ENCODE measurements at places on chromosomes 11 and 22. TPM values are rescaled to one million over a fixed set of nuclear protein-coding genes. Genes with fewer than 3 reads are reported as not detected.

DNA sequence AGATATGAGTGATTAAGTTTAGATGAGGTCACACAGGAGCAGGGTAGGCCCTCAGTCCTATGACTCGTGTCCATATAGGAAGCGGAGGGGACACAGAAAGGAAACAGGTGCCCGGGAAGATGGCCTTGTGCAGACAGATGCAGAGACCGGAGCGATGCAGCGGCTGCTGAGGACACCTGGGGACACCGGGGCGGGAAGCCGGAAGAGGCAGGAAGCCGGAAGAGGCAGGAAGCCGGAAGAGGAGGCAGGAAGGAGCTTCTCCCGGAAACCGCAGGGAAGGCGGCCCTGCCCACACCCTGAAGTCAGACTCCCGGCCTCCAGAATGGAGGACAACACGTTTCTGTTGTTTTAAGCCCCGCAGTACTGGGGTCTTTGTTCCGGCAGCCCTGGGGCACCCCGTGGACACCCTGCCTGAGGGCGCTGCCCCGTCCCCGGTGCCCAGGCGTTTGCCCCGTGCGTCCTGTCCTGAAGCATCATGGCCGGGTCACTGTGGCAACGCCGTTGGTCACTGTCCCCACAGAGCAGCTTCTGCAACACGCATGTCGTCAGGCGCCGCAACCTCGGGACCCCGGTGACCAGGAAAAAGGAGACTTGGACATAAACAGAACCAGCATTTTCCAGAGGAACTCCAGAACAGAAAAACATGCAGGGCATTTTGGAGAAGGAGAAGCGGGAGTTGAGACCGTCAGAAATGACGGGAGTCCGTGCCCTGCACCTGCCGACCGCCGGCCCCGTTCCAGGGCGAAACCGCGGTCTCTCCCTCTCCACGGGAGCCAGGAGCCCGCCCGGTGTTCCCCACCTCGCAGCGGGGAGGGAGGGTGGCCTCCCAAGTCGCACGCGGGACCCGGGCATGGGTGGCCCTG lies 103.4 kb downstream of the BRD1 start:
- no peak overlapping the region for H3K4me3 ChIP-seq
- H3K4me1 ChIP-seq = no peaks in the 10 kb centered on the region
- no peak overlapping the region for H3K27ac ChIP-seq
- DNase-seq = no peak
- no peaks in the 10 kb centered on the region for H3K36me3 ChIP-seq
- peaks cover 67% of the 10 kb centered on the region for H3K27me3 ChIP-seq

GRCh38 chr22:45296628-45297297 lies 12.0 kb downstream of the UPK3A start:
- peaks cover 24% of the 10 kb centered on the region for H3K27me3 ChIP-seq
- no peaks in the 10 kb centered on the region for H3K4me1 ChIP-seq
- no peak overlapping the region for H3K27ac ChIP-seq
- no peak for DNase-seq

DNA sequence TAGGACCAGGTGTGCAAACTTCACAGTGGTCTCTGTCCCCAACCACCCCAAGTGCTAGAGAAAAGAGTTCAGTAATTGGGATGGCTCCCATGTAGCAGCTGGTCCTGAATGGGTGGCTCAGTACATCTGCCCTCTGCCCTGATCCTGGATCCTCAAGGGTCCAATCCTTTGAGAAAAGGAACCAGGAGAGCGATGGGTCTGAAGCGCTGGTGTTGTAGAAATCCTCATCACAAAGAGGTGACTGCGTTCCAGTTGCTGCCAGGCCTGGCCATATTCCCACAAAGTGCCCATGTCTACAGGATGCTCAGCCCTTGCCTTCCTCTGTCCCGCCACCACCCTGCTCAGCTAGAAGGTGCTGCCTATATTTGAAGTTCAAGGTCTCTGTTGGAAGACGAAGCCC lies 6.2 kb upstream of the C22orf39 start:
- H3K27ac ChIP-seq = no peak overlapping the region
- no peaks in the 10 kb centered on the region for H3K27me3 ChIP-seq
- peaks cover under 1% of the 10 kb centered on the region for H3K4me1 ChIP-seq
- peaks cover 17% of the 10 kb centered on the region for H3K36me3 ChIP-seq
- no peak overlapping the region for H3K4me3 ChIP-seq
- DNase-seq = no peak

DNA sequence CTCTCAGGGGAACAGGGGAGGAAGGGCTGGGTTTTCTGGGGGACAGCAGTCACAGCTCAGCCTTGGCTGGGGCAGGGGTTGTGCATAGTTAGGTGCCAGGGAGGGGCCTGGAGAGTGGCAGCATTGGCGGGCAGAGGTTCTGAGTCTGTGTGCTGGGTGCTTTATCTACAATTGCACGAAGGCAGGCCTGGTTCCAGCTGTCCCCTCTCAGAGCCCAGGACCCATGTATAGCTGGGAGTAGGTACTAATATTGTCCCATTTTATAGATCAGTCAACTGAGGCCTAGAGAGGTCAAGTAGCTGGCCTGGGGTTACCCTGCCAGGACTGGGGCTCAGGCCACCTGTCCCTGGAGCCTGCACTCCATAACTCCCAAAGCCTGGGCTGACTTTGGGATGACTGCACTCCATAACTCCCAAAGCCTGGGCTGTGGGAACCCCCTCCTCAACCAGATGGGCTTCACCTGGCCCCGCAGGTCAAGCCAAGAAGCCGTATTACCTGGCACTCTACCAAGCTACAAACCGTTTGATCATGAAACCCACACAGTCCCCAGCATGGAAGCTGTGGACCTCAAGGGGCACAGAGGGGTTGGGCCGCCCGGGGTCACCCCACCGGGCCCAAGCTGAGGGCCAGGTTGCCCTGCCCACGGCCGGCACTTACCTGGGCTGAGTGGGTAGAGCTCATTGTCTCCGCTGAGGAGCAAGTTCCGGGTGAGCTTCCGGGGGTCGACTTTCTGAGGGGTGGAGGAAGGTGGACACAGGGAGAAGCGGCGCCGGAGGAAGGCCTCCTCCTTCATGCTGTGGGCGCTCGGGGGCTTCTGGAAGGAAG lies 36.5 kb downstream of the OSBPL5 start:
- no peaks in the 10 kb centered on the region for H3K36me3 ChIP-seq
- H3K27ac ChIP-seq = no peak overlapping the region
- no peaks in the 10 kb centered on the region for H3K4me1 ChIP-seq
- H3K27me3 ChIP-seq = peaks cover 32% of the 10 kb centered on the region
- H3K4me3 ChIP-seq = no peak overlapping the region

DNA sequence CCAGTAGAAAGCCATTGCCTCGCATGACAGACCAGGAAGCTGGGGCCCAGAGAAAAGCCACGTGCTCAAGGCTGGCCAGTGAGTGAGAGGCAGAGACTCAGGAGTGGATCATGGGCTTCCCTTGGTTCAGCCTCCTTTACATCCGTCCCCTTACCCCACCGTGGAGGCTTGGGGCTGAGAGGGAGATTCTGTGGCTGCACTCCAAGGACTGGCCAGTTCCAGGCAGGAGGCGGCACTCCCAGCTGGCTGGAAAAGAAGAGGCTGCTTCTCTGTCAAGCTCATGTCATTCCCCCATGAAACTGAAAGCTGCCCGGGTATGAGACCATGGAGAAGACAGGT lies 6.6 kb upstream of the ASCL2 start:
- no peak overlapping the region for H3K4me3 ChIP-seq
- H3K27me3 ChIP-seq = peaks cover 75% of the 10 kb centered on the region
- H3K4me1 ChIP-seq = no peaks in the 10 kb centered on the region
- DNase-seq = no peak

DNA sequence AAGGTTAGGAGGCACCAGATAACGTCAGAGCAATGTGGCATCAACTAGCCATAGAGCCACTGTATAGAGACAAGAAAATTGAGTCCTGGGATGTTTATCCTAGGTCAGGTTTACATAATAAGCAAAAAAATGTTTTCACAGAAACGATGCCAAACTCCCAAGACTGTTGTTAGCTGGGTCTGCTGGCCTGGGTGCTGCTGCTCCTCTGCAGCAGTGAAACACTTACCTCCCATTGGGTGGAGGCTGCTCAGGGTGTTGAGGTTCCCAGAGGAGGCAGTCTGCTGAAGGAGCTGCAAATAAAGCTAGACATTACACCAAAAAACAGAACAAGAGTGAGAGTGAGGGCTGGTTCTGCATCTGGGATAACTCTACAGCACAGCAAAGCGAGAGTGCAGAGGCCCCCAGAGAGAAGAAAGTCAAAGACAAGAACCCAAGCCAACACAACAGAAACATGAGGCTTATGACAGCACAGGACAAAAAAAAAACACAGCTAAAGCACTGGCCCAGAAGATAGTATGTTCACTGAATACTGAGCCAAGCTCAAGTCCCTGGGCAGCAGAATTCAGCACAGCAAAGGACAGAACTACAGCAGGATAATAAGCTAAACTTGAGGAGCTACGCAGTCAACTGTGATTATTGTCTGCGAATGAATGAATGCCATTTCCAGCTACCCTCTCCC lies 29.9 kb upstream of the RAPSN start:
- H3K27ac ChIP-seq = no peak overlapping the region
- H3K27me3 ChIP-seq = no peaks in the 10 kb centered on the region
- peaks cover 2% of the 10 kb centered on the region for H3K4me1 ChIP-seq
- H3K4me3 ChIP-seq = no peak overlapping the region
- no peak for DNase-seq
- H3K36me3 ChIP-seq = peaks cover 33% of the 10 kb centered on the region

DNA sequence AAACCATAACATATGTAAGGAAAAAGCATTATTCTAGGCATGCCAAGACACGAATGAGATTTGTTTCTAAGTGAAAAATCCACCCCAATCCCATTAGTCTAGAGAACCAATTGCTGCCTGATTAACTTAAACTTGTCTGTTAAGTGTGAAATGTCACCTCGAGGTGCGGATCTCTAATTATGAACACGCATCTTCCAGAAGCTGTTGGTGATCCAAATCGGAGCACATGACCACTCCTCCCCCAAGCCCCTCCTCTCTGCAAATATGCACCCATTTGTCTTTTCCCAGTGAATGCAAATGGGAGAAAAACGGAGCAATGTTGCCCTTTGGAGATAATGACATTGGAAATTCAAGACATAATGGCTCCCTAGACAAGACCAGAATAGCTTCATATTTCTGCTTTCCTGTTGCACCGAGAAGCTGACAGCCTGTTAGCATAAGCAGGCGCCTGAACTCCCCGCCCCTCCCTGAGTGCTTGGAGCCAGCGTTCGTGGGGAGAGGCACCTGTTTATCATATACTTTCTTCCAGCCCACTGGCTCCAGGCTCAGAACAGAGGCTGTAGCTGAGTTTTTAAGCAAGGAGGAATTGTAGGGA lies 6.0 kb upstream of the FXYD6 start:
- H3K36me3 ChIP-seq = no peaks in the 10 kb centered on the region
- H3K4me3 ChIP-seq = no peak overlapping the region
- H3K4me1 ChIP-seq = peaks cover 10% of the 10 kb centered on the region

- no peak overlapping the region for H3K4me3 ChIP-seq
- H3K27me3 ChIP-seq = peaks cover 4% of the 10 kb centered on the region
- no peak for DNase-seq
- H3K27ac ChIP-seq = no peak overlapping the region
- H3K36me3 ChIP-seq = no peaks in the 10 kb centered on the region
Observed at GRCh38 chr11:125514336-125515101, 18.5 kb upstream of the FEZ1 start.

DNA sequence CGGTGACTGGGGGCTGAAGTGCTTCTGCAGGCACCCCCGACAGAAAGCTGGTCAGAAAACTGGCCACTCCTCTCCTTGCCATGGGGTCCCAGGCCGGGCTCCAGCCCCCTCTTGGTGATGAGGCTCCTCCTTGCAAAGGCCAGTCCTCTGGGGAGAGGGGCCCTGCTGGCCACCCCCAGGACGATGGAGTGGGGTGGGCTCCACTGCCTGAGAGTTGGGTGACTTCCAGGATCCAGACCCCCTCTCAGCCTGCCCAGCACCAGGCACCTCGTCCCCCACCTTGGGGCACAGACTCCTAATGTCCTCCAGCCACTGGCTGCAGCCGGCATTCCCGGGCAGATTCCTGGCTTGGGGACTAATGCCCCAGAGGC lies 441 bp upstream of the RPS6KA4 start:
- H3K27ac ChIP-seq = no peak overlapping the region
- peaks cover 5% of the 10 kb centered on the region for H3K4me1 ChIP-seq
- H3K36me3 ChIP-seq = peaks cover 7% of the 10 kb centered on the region
- H3K27me3 ChIP-seq = peaks cover 3% of the 10 kb centered on the region
- no peak for DNase-seq

GRCh38 chr11:121889186-121889585 lies 226.8 kb downstream of the BLID start:
- no peak overlapping the region for H3K27ac ChIP-seq
- H3K36me3 ChIP-seq = no peaks in the 10 kb centered on the region
- no peak for DNase-seq

DNA sequence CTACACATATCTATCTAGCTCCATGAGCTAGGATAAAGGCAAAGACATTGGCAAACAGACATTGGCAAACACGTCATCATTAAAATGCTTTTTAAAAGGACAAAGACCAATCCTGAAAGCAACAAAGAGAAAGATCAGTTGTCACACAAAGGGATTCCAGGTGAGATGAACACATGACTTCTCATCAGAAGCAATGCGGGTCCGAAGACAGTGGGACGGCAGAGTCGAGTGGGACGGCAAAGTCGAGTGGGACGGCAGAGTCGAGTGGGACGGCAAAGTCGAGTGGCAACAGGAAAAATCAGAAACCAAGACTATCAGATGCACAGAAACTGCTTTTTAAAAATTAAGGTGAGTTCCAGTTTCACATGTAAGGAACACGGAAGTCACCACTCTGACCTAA lies 609.5 kb downstream of the BRD1 start:
- peaks cover 19% of the 10 kb centered on the region for H3K27me3 ChIP-seq
- H3K27ac ChIP-seq = no peak overlapping the region
- no peak for DNase-seq

DNA sequence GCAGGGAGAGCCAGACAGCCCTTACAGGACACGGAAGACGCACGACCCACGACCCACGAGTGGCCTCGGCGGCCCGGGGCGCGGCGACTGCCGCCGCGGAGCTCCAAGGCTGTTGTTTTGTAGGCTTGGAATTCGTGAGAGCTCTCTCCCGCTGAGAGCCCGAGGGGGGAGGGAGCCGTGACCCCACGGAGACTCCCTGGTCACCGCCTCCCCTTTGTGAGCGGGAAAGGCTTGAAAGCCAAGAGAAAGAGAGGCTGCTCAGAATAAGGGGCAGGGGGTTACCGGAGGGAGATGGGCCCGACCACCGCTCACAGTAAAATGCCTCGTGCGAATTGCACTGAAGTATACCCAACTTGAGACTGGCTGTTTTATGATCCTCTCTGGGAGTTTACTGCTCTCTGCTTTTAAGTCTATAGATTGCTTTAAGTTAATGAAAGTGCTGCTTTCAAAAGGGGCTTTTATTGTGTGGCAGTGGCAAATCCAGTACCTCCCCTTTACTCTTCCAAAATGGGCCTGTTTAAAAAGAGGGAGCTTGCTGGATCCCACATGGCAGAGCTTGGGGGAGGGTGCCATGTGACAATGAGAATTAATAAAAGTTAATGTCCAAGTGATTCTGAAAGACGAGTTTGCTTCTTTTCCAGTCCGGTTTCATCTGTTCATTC lies 2.9 kb downstream of the PKNOX2 start:
- H3K4me1 ChIP-seq = peaks cover 70% of the 10 kb centered on the region
- peak overlapping the region; percentile 99 for H3K4me3 ChIP-seq
- no peaks in the 10 kb centered on the region for H3K36me3 ChIP-seq

APOBEC3C gene
- 7.0 TPM for total RNA-seq

ADM2 gene
- total RNA-seq = 3.2 TPM

BIRC3 gene
- 0.29 TPM for total RNA-seq

SRPRA gene
- 80.9 TPM for total RNA-seq
